ENCODE measurements at places on chromosomes 16 and 17.
A peak's percentile ranks its signal among the peaks of the same experiment; 100 is the strongest.

DNA sequence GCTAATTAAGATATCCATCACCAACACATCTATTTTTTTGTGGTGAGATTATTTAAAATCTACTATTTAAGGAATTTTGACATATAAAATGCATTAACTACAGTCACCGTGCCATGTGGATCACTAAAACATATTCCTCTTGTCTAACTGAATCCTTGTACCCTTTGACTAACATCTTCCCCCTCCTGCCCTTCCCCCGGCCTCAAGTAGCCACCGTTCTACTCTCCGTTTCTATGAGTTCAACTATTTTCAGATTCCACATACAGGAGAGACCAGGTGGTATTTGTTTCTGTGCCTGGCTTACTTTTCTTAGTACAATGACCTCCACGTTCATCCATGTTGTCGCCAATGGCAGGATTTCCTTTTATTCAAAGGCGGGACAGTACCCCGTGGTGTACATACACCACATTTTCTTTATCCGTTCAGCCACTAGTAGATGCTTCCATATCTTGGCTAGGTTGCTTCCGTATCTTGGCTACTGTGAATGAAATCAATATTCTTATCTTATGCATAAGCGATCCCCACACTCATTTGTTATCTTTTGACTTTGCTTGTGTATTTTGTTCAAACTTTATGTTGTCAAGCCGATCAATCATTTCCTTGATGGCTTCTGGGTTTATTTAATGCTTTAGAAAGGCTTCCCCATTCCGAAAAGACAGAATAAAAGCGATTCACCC is 134.7 kb downstream of the KCNJ12 start:
- no peak for DNase-seq

GRCh38 chr17:41728056-41728455 is 6.4 kb downstream of the HAP1 start:
- no peak for DNase-seq

- DNase-seq = no peak
Measured at GRCh38 chr17:78572239-78573205, 4.7 kb downstream of the DNAH17 start.

DNA sequence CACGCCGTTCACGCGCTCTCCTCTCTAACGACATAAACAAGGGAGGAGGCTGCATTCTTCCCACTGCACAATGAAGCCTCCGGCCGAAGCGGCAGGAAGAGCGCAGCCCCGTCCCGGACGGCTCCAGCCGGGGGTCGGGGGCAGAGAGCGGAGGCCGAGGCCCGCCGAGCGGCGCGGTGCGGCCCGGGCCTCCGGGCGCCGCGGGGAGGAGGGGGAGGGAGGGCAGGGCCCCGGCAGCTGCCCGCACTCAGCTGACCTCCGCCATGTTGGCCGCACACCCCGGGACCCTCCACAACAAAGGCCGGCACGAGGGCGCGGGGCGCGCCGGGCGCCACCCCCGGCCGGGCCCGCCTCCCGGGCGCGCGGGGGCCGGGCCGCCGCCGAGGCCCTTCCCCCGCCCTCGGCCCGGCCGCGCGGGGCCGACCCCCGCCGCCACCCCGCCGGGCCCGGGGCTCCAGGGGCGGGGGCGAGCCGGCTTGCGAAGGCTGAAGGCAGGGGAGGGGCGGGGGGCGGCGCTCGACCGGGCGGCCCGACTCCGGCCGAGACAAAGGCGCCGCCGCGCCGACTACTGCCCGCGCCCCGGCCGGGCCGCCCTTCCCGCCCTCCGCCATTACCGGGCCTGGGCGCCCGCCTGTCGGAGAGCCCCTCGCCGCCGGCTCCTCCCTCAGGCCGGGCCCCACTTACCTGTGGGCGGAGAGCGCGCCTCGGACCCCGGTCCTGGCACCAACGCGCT is 527 bp downstream of the SIAH1 start:
- DNase-seq = peak; percentile 55

DNA sequence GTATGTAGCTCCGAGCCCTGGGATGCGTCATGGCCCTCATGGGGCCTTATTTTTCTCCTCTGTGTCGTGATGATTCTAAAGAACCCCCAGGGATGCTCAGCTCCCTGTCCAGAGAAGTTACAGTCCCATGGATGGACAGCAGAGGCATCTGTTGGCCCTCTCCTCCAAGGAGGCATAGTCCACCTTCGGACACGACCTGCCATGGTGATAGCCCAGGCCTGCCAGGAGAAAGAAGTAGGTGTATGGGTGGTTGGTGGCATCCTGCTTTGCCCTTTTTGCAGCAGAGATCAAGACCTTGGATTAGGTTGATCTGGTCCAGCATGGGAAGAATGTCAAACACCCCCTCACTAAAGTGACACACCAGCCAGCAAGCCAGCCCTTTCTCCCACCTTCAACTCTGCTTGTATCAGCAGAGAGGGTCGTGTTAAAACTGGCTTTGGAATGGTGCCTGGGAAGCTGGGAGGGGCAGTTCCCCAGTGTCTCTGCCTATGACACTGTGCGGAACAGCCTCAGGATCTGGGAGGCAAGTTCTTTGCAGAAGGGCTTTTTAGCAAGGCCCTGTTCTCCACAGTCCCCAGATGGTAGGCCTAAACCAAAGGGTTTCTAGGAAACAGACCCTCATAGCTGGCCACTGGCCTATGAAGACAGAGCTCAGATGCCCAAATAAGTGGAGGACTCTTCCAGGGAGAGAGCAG is 259.9 kb upstream of the RPL38 start:
- no peak for DNase-seq
